Panc1 (cell line): ENCODE measurements at places on chromosomes 3 and 15. TPM values are rescaled to one million over a fixed set of nuclear protein-coding genes. Genes with fewer than 3 reads are reported as not detected.

- H3K36me3 ChIP-seq: no peaks in the 10 kb centered on the region
- no peak for DNase-seq
- H3K27me3 ChIP-seq: peaks cover 2% of the 10 kb centered on the region; the same call in 1 of the 2 replicates
Observed at GRCh38 chr3:14847613-14848541, 29.1 kb downstream of the FGD5 start.

The BDH1 gene
- 4.8 TPM for total RNA-seq

DNA sequence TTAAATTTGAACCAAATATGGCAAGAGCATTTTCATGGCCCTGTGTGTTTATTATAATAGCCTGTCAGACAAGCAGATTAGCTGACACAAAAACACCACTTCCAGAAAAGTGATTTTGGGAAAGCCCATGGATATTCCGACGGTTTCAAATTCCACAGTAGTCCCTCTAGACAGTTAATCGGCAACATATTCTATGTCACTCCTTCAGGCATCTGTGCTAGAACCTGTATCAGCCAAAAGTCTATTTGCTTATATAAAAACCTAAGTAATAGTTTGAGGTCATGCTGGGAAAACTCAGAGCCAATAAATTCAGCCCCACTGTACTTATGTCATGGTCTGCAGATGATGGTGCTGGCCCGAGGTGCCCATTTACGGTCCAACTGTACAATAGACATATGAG is 110.2 kb upstream of the ARHGEF26 start:
- no peak for DNase-seq
- H3K27me3 ChIP-seq: no peaks in the 10 kb centered on the region
- no peaks in the 10 kb centered on the region for H3K36me3 ChIP-seq
- no peaks in the 10 kb centered on the region for H3K4me1 ChIP-seq

GRCh38 chr3:43214616-43215015 is 71.7 kb upstream of the SNRK start:
- DNase-seq: no peak
- H3K36me3 ChIP-seq: no peaks in the 10 kb centered on the region
- no peak overlapping the region for H3K4me3 ChIP-seq
- H3K27me3 ChIP-seq: no peaks in the 10 kb centered on the region
- H3K4me1 ChIP-seq: no peaks in the 10 kb centered on the region
- no peak overlapping the region for H3K27ac ChIP-seq

The IREB2 gene
- 71.7 TPM for total RNA-seq

DNA sequence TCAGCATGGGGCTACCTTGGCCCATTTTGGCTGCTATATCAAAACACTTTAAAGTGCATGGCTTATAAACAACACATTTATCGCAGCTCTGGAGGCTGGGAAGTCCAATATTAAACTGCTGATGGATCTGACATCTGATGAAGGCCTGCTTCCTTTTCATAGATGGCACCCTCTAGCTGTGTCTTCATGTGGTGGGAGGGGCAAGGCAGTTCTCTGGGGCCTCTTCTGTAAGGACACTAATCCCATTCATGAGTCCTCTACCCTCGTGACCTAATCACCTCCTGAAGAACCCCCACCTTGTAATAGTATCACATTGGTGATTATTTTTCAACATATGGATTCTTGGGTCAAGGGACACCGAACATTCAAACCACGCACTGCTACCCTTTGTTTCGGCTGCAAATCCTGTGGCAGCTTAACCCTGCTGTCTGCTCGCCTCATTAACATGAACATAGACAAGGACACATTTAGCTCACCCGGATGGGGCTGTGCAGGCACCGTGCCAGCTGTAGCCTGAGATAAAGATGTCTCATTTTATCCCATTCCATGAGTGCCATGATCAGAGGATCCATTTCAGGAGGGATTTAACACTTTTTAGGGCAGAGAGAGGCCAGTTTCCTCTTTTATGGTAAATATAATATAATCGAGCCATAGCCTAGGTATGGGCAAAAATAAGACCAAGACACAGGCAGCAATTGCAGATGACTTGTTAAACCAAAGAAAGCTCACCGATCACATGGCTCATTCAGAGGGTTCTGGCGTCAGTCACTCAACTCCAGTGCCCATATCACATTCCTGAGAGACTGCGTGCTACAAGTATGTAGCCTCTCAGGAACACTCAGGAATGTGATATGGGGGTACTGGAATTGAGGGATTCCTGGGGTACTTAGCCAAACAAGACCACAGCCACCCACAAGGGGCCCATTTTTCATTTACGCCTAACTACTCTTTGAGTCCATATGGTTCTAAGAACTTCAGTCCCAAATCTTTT is 251.1 kb upstream of the ST8SIA2 start:
- no peak for DNase-seq
- no peaks in the 10 kb centered on the region for H3K36me3 ChIP-seq
- H3K27ac ChIP-seq: no peak overlapping the region
- no peaks in the 10 kb centered on the region for H3K27me3 ChIP-seq

The EPHB1 gene
- 0.46 TPM for total RNA-seq

- no peak for DNase-seq
- no peak overlapping the region for H3K27ac ChIP-seq
- no peaks in the 10 kb centered on the region for H3K36me3 ChIP-seq
- peaks cover 18% of the 10 kb centered on the region for H3K4me1 ChIP-seq
Observed at GRCh38 chr3:13219902-13220296, 146.7 kb upstream of the IQSEC1 start.

DNA sequence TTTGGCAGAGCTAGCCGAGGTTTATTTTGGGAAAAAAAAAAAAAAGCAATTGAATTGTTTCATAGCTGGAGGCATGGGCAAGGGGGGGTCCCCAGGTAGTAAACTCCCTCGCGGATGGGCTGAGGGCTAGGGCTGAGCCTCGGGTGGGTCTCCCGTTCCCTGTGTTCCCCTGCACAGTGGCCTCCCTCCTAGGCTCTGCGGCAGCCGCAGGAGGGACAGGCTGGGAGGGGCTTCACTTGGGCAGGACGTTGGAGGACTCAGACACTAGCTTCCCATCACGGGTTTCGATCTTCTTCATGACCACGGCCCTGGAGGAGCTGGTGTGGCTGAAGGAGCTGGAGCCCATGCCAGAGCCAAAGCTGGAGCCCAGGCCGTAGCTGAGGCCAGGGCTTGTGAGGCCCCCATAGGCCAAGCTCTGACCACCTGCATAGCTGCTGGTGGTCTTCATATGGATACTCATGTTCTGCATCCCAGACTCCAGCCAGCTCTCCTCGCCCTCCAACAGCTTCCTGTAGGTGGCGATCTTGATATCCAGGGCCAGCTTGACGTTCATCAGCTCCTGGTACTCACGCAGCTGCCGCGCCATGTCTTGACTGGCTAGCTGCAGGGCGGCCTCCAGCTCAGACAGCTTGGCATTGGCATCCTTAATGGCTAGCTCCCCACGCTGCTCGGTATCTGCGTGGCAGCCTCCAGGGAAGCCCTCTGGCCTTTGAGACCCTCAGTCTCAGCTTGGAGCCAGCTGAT is 64.0 kb upstream of the CDAN1 start:
- H3K27ac ChIP-seq: no peak overlapping the region
- H3K4me1 ChIP-seq: no peaks in the 10 kb centered on the region
- no peaks in the 10 kb centered on the region for H3K27me3 ChIP-seq
- H3K36me3 ChIP-seq: no peaks in the 10 kb centered on the region
- no peak for DNase-seq
- no peak overlapping the region for H3K4me3 ChIP-seq

DNA sequence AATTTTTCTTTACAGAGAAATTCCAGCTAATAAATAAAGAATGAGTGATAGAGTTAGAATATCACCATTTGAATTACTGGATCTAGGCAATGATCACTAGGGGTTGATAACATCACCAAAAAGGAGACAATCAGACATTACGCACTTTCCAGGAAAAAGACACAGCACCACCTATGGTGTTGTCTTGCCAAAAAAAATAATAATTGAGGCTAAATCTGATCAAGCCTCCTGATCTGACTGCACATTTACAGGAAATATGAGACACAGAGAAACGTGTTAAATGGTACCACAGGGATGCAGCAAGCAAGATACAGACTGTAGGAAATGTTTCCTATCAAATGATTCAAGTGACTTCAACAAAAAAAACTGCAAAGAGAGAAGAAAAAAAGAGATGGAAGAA is 92.8 kb downstream of the EOMES start:
- peaks cover 45% of the 10 kb centered on the region for H3K4me1 ChIP-seq
- H3K27ac ChIP-seq: peak overlapping the region; percentile 97
- no peak overlapping the region for H3K4me3 ChIP-seq
- DNase-seq: no peak
- H3K27me3 ChIP-seq: no peaks in the 10 kb centered on the region

GRCh38 chr3:146117406-146118285 is 43.3 kb downstream of the PLOD2 start:
- H3K27ac ChIP-seq: no peak overlapping the region
- H3K4me3 ChIP-seq: no peak overlapping the region
- no peaks in the 10 kb centered on the region; the same call in 1 of the 2 replicates for H3K36me3 ChIP-seq
- H3K4me1 ChIP-seq: no peaks in the 10 kb centered on the region
- DNase-seq: no peak
- no peaks in the 10 kb centered on the region for H3K27me3 ChIP-seq

- H3K27me3 ChIP-seq: no peaks in the 10 kb centered on the region
- no peaks in the 10 kb centered on the region for H3K36me3 ChIP-seq
Observed at GRCh38 chr3:102737353-102737752, 302.5 kb downstream of the ZPLD1 start.

GRCh38 chr3:4745235-4745610 is 234.0 kb upstream of the BHLHE40 start:
- no peak overlapping the region for H3K4me3 ChIP-seq
- H3K27me3 ChIP-seq: no peaks in the 10 kb centered on the region
- H3K27ac ChIP-seq: peak overlapping the region; percentile 75
- H3K4me1 ChIP-seq: peaks cover 21% of the 10 kb centered on the region
- DNase-seq: no peak

DNA sequence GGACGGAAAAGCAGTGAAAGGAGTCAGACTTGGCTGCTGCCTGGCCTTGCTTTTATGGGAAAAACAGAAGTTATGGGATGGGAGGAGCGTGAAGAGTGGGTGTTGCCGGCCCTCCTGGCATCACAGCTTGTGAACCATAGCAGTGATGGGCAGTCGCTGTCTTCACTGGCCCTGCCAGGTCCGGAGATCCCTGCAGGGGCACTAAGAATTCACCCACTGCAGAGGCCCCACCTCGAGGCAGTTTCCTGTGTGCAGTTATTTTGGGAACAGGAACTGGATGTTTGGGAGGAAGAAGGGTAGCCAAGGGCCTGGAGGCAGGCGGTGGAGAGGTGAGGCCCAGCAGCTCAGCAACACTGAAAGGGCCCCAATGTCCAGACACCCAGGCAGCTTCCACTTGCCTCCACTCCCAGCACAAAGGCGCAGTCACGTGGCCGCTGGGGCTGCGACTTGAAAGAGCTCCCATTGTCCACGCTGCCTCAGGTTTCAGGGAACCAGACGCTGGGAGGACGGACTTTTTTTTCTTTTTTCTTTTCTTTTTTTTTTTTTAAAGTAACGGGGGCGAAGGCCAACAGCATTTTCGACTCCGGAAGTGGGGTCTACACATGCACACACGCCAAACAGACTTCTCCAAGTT is 255.6 kb downstream of the ZNF621 start:
- H3K4me3 ChIP-seq: no peak overlapping the region
- no peak overlapping the region for H3K27ac ChIP-seq
- H3K36me3 ChIP-seq: no peaks in the 10 kb centered on the region
- DNase-seq: no peak

DNA sequence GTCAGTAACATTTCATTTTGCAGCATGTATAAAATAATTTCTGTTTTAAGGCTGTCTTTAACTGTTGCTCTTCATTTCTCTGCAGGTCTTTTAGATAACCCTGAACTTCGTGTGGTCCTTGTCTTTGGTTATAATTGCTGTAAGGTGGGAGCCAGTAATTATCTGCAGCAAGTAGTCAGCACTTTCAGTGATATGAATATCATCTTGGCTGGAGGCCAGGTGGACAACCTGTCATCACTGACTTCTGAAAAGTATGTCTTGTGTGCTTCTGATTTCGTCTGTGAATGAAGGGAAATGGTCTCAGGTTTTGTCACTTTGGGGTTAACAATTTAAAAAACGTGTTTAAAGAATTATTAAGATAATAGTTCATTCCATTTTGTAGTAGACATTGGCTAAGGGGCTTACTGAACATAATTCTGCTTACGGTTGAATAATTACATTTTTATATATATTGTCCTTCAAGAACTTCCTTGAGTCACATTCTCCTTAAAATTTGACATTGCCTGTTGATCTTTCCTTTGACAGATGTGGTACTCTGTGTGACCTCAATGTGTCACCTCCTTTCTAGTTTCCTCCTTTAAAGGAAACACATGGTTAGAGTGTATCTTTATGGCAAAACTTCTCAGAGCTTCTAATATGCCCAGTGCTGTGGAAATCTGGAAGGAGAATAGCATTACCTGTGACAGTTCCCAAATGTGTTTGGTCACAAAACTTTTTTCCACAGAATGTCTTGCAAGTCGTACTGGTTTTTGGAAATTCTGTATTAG is 26.3 kb downstream of the FBXO22 start:
- DNase-seq: no peak
- H3K4me3 ChIP-seq: no peak overlapping the region
- no peak overlapping the region for H3K27ac ChIP-seq
- H3K4me1 ChIP-seq: no peaks in the 10 kb centered on the region
- no peaks in the 10 kb centered on the region for H3K27me3 ChIP-seq
- peaks cover 34% of the 10 kb centered on the region for H3K36me3 ChIP-seq

The PP2D1 gene
- total RNA-seq: not detected

- H3K27me3 ChIP-seq: peaks cover 13% of the 10 kb centered on the region
- H3K27ac ChIP-seq: no peak overlapping the region
- no peaks in the 10 kb centered on the region for H3K36me3 ChIP-seq
- H3K4me3 ChIP-seq: no peak overlapping the region
- no peak for DNase-seq
Observed at GRCh38 chr15:91219206-91219605, 119.1 kb downstream of the SV2B start.

GRCh38 chr15:66108483-66109265 is 144.9 kb downstream of the MEGF11 start:
- H3K4me3 ChIP-seq: no peak overlapping the region
- H3K36me3 ChIP-seq: no peaks in the 10 kb centered on the region; the same call in 1 of the 2 replicates
- peaks cover 20% of the 10 kb centered on the region for H3K27me3 ChIP-seq
- no peak for DNase-seq

GRCh38 chr3:69683082-69683806 is 56.0 kb upstream of the MITF start:
- H3K27ac ChIP-seq: no peak overlapping the region
- H3K4me1 ChIP-seq: no peaks in the 10 kb centered on the region
- no peaks in the 10 kb centered on the region for H3K27me3 ChIP-seq
- no peaks in the 10 kb centered on the region for H3K36me3 ChIP-seq
- DNase-seq: no peak
- no peak overlapping the region for H3K4me3 ChIP-seq

DNA sequence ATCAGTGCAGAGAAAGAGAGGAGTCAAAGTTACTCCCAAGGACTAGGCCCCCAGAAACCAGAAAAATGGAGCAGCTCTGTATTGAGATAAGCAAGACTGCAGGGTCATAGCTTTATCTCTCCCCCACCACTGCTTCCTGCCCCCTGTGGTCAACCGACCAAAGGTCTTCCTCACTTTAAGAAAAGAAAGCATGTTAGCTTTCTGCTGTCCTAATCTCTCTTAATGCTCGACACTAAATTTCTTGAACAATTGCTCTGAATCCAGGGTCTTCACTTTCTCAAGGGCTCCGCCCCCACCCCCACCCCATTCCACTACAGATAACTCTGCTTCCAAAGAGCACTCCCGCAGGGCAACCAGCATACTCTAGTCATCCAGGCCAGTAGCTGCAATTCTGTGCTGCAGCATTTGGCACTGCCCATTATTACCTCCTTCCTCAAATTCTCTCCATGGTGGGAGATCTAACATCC is 31.9 kb downstream of the TNIK start:
- peaks cover 15% of the 10 kb centered on the region for H3K27me3 ChIP-seq
- no peaks in the 10 kb centered on the region for H3K4me1 ChIP-seq
- no peak for DNase-seq
- H3K36me3 ChIP-seq: no peaks in the 10 kb centered on the region
